Left kidney (tissue), 8 donors: ENCODE measurements at places on chromosomes 13 and 19. TPM values are rescaled to one million over a fixed set of nuclear protein-coding genes. Genes with fewer than 3 reads are reported as not detected.

DNA sequence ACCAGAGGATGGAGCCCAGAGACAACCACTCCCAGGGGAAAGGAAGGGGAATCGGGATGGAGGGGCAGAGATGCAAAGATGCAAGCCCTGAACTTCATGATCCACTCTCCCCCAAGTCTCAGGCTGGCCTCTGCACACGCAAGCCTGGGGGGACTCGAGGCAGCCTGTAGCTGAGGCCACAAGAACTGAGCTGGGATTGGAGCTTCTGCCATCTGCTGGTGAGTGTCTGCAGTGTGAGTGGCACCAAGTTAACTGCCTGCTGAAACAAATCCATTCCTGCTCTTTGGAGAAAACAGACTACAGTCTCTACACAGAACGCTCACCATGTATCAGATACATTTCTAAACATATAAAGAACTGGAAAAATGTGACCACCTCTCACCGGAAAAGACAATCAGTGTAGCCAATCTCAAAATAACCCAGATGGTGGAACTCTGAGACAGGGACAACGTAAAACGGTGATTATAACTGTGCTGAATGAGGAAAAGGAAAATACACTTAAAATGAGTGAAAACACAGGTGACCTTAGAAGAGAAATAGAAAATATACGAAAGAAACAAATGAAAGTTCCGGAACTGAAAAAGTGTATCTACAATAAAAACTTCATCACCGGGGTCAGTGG, 62.1 kb downstream of the KLF2 start:
- DNase-seq = no peak

DNA sequence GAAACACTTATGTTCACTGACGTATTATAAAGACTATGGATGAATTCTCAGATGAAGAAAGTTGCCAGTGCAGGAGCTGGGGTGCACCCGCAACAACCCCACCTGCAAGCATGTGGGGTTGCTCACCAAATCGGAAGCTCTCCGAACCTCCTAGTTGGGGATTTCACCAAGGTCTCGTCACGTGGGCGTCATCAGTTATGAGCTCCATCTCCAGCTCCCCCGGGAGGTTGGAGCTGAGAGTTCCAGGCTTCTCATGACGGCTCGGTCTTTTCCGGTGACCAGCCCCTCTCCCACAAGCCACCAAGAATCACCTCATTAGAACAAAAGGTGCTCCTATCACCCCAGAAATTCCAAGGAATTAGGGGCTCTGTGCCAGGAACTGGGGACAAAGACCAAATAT, 46.1 kb upstream of the TUBGCP3 start:
- no peak for DNase-seq

DNA sequence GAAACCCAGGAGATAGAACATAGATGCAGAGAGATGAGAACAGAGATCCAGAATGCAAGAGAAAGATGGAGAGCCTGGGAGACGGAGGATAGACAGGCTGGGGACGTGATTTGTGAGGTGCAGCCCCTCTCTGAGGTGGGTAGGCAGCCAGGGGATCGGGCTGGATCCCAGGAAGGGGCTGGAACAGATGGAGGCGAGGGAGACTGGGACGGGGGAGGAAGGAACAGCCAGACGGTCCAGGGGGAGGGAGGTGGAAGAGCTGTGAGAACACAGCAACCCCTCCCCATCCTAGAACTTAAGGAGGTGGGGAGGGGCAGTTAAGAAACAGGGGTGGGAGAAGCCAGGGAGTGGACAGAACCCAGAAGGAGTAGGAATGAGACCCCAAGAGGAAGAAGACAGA, 3.1 kb downstream of the SLC17A7 start:
- DNase-seq = no peak

- no peak for DNase-seq
Observed at GRCh38 chr13:49549289-49549688, 36.1 kb downstream of the RCBTB1 start.

DNA sequence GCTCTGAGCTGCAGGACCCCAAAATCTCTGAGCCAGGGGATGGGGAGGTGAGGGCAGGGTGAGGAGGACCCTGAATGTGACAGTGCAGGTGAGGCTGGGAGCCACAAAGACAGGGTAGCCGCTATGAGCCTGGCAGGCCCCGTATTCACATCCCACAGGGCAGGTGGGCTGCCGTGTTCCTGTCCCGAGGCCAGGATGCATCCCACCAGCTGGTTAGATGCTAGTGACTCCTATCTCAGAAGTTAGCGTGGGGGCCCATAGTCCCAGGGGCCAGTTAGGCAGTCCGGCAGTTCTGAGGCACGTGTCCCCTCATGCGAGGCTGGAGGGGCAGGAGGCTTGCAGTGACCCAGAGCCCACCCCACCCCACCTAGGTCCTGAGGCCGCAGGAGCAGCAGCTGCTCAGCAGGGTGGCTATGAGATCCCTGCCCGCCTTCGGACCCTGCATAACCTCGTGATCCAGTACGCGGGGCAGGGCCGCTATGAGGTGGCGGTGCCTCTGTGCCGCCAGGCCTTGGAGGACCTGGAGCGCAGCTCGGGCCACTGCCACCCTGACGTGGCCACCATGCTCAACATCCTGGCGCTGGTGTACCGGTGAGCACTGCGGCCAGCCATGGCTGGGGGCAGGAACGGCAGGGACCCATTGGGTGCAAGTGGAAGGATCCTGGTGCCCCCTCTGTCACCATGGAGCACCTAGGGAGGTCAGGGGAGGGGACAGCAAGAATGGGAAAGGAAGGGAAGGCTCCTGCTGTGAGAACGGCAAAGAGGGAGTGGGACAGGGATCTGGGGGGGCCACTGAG, 7.2 kb downstream of the KLC3 start:
- DNase-seq = no peak

GRCh38 chr13:96825653-96826052, 168.6 kb downstream of the OXGR1 start:
- no peak for DNase-seq

- DNase-seq = no peak
Observed at GRCh38 chr19:40277356-40278059, 7.6 kb downstream of the AKT2 start.

The ACP7 gene
- polyA plus RNA-seq = 0.78 TPM
